HFFc6 (cell line): ENCODE measurements at places on chromosomes 5 and 9. TPM values are rescaled to one million over a fixed set of nuclear protein-coding genes. Genes with fewer than 3 reads are reported as not detected.

Gene KCNMB1
- not detected in 3 replicates for total RNA-seq

- H3K4me1 ChIP-seq = peaks cover 10% of the 10 kb centered on the region
- H3K4me3 ChIP-seq = no peak overlapping the region; the same call in 1 of the 2 replicates
- H3K36me3 ChIP-seq = no peaks in the 10 kb centered on the region
- H3K27me3 ChIP-seq = peaks cover 20% of the 10 kb centered on the region
- DNase-seq = peak; percentile 57
These were observed 22.5 kb upstream of the PTPN3 start for GRCh38 chr9:109520475-109521132.

Gene F12
- 0.60 to 0.94 TPM (median 0.79 TPM) in 3 replicates for total RNA-seq

Gene DELE1
- total RNA-seq = 44.5 to 55.1 TPM (median 47.6 TPM) in 3 replicates

GRCh38 chr5:16520841-16521240 lies 55.2 kb upstream of the ZNF622 start:
- no peak overlapping the region for H3K4me3 ChIP-seq
- H3K27ac ChIP-seq = no peak overlapping the region
- no peak for DNase-seq
- H3K36me3 ChIP-seq = no peaks in the 10 kb centered on the region
- peaks cover 47% of the 10 kb centered on the region for H3K27me3 ChIP-seq
- no peaks in the 10 kb centered on the region for H3K4me1 ChIP-seq

DNA sequence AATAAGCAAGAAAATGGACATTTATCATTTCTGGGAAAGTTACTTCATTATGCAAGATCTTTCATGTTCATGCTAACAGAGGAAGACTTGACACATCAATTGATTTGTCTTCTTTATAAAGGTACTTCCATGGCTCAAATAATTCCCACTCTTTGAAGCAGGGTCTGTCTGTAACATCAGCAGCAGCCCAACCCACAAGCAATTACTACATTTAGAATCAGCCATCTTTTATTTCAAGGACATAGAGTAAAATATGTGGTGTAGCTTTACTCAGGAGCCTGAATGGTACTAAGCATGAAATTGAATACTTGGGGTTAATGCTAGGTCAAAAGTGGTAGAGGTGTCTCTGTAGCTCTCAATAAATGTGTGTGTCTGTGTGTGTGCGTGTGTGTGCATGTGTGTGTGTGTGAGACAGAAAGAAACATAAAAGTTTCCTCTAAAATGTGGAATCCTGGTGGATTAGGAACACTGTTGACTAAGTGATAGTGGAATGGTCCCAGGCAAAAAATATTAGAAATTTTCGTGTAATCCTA lies 581.1 kb downstream of the CAAP1 start:
- no peak for DNase-seq
- 0 out of 2 replicates have a peak, but pooled peaks cover 3% of the 10 kb centered on the region for H3K36me3 ChIP-seq
- no peaks in the 10 kb centered on the region for H3K27me3 ChIP-seq
- H3K27ac ChIP-seq = no peak overlapping the region

Gene COL15A1
- 0.16 to 0.57 TPM (median 0.21 TPM) in 3 replicates for total RNA-seq

Gene C9
- total RNA-seq = not detected in 3 replicates

Gene TCF7
- total RNA-seq = 1.1 to 3.5 TPM (median 1.3 TPM) in 3 replicates

GRCh38 chr5:96280946-96281393 lies 152.1 kb downstream of the PCSK1 start:
- peaks cover 56% of the 10 kb centered on the region for H3K4me1 ChIP-seq
- peak overlapping the region; percentile 25; the same call in 1 of the 2 replicates for H3K4me3 ChIP-seq
- H3K27me3 ChIP-seq = no peaks in the 10 kb centered on the region
- peak; percentile 45 for DNase-seq
- peak overlapping the region; percentile 84 for H3K27ac ChIP-seq

Gene IRX2
- 3.1 to 5.5 TPM (median 5.2 TPM) in 3 replicates for total RNA-seq

- H3K36me3 ChIP-seq = no peaks in the 10 kb centered on the region
- H3K4me1 ChIP-seq = no peaks in the 10 kb centered on the region
- H3K27me3 ChIP-seq = peaks cover 3% of the 10 kb centered on the region; the same call in 1 of the 2 replicates
- no peak overlapping the region for H3K27ac ChIP-seq
- no peak for DNase-seq
- no peak overlapping the region for H3K4me3 ChIP-seq
These were observed 298.5 kb upstream of the MSX2 start for GRCh38 chr5:174425964-174426290.

Gene SLC24A2
- not detected in 3 replicates for total RNA-seq

Gene TSSK1B
- total RNA-seq = not detected in 3 replicates

GRCh38 chr9:81634915-81635516 lies 54.3 kb downstream of the TLE1 start:
- H3K36me3 ChIP-seq = peaks cover 10% of the 10 kb centered on the region; the same call in 1 of the 2 replicates
- H3K27me3 ChIP-seq = no peaks in the 10 kb centered on the region
- peak overlapping the region; percentile 96 for H3K27ac ChIP-seq
- peak overlapping the region; percentile 66; the same call in 1 of the 2 replicates for H3K4me3 ChIP-seq

Gene KCNN2
- total RNA-seq = 12.9 to 51.6 TPM (median 13.9 TPM) in 3 replicates

DNA sequence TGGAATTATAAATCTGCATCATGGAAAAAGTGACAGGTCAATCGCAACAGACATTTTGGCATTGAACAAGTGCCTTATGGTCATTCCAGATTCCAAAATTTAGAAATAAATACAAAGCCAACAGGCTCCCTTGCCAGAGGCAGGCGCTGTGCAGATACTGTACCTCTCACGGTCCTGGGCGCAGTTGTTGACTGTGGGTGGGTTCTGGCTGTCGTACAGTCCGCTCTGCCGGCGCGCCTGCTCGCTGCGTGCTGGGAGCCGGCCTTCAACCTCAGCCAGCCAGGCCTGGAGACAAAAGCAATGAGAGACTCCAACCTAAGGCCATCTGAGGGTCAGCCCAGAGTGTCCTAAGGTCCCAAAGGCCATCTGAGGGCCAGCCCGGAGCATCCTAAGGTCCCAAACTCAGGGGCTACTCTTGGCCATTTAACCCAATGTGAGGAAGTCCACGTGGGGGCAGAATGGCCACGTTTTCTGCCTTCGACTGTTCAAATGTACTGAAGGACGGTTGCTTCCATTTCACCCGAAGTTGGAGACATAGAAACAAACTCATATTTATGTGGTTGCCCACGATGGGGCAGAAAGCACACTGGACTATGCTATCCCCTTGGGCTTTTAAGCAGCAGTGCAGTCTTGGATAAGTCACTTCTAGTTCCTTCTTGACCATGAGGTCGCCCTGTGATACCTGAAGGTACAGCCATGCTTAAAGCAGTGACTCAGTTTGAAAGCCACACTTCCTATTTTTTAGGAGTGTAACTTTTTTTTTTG lies 65.2 kb downstream of the USP20 start:
- DNase-seq = no peak
- H3K27ac ChIP-seq = no peak overlapping the region
- no peak overlapping the region for H3K4me3 ChIP-seq

DNA sequence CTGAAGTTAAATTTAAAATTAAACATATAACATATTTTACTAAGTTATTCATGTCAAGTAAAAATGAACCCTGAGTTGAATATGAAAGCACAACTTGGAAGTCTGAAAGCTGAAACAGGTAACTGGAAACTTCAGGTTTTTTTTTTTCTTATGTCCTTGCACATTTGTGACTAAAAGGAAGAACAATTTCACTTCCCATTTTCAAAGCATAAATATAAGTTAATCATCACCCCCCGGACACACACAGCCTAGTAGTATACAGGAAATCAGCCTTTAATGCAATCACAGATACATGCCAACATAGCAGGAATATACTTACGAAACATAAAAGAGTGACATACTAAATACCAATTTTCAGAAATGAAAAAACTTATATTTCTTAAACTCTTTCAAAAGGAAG lies 225.9 kb downstream of the RFX3 start:
- H3K4me1 ChIP-seq = no peaks in the 10 kb centered on the region
- no peak for DNase-seq
- no peaks in the 10 kb centered on the region for H3K36me3 ChIP-seq
- no peak overlapping the region for H3K27ac ChIP-seq
- H3K4me3 ChIP-seq = no peak overlapping the region

Gene ITGA2
- 47.1 to 69.9 TPM (median 48.8 TPM) in 3 replicates for total RNA-seq

DNA sequence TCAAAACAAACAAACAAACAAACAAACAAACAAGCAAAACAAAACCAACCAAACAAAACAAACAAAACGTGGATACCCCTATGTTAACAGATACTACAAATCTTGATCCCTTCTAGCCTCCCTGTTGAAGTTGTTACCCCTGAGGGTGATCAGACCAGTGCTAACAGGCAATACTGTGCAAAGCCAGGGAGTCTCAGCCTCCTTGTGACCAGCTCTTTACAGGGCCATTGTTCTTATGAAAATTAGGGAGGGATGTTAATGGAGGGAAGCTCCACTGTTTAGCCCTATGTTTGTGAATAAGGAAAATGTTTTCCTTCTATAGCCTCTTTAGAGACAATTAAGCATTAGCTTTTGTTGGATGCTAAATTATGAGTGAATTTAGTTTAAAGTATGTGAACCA lies 1072.1 kb upstream of the WWC1 start:
- no peak overlapping the region for H3K27ac ChIP-seq
- DNase-seq = no peak
- no peak overlapping the region for H3K4me3 ChIP-seq
- H3K27me3 ChIP-seq = no peaks in the 10 kb centered on the region
- H3K4me1 ChIP-seq = no peaks in the 10 kb centered on the region
- H3K36me3 ChIP-seq = no peaks in the 10 kb centered on the region

GRCh38 chr9:87382900-87383299 lies 114.8 kb upstream of the DAPK1 start:
- peaks cover 10% of the 10 kb centered on the region; the same call in 1 of the 2 replicates for H3K4me1 ChIP-seq
- no peak overlapping the region for H3K27ac ChIP-seq
- H3K27me3 ChIP-seq = peaks cover 12% of the 10 kb centered on the region
- DNase-seq = peak; percentile 1
- no peak overlapping the region for H3K4me3 ChIP-seq

Gene C5orf34
- 2.2 to 3.6 TPM (median 3.3 TPM) in 3 replicates for total RNA-seq

DNA sequence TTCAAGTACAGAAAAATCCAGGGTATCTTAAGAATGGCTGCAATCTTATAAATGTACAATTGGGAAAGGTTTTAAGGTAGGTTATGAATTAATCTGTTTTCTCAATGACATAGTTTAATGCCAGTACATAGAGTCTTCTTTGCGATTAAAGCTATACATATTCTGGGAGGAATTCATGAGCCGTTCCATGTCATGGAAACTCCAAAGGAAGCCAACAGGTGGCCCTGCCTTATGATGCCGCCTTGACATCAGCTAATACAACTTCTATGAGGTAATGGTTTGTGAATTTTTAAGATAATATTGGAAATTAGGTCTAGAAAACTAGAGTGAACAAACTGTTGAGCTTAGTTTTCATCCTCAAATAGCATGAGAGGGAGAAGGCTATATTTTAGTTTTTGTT lies 713.4 kb downstream of the EFNA5 start:
- H3K27me3 ChIP-seq = no peaks in the 10 kb centered on the region
- H3K36me3 ChIP-seq = no peaks in the 10 kb centered on the region
- H3K4me3 ChIP-seq = no peak overlapping the region
- no peaks in the 10 kb centered on the region for H3K4me1 ChIP-seq

Gene TAF11L10
- not detected in 3 replicates for total RNA-seq

Gene ADAMTS12
- 46.9 and 50.0 TPM in 2 replicates for total RNA-seq

DNA sequence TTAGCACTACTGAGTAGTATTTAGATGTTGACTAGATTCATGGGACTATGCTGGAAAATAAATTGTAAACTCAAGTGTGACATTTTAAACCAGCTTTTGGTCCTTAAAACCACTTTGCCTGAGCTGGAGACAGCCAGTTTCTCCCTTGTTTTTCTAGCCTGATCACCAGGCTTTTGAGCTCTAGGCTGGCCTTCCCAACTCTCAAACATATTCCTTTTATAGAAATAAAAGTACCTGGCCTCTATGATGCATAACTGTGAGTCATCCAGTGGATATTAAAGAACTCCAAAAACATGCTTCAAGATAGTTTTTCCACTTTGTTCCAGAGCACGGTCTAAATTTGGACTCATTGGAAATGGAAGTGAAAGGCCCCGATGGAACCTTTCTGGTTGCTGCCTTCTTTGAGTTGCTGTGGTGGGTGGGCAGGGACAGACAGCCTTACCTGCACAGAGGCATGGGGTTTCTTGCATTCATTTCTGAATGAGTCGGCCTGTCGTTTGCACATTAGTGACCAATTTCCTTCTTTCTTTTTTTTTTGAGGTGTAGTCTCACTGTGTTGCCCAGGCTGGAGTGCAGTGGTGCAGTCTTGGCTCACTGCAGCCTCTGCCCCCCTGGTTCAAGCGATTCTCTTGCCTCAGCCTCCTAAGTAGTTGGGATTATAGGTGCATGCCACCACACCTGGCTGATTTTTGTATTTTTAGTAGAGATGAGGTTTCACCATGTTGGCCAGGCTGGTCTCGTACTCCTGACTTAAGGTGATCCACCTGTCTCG lies 43.1 kb downstream of the TRIO start:
- peak overlapping the region; percentile 91 for H3K27ac ChIP-seq
- H3K36me3 ChIP-seq = peaks cover 40% of the 10 kb centered on the region
- peaks cover 99% of the 10 kb centered on the region for H3K4me1 ChIP-seq
- H3K27me3 ChIP-seq = peaks cover 4% of the 10 kb centered on the region; the same call in 1 of the 2 replicates
- DNase-seq = peak; percentile 66

Gene CATSPER3
- total RNA-seq = 0.23 to 0.25 TPM in 2 of 3 replicates, not detected in the other

Gene SLC4A9
- total RNA-seq = not detected in 3 replicates

DNA sequence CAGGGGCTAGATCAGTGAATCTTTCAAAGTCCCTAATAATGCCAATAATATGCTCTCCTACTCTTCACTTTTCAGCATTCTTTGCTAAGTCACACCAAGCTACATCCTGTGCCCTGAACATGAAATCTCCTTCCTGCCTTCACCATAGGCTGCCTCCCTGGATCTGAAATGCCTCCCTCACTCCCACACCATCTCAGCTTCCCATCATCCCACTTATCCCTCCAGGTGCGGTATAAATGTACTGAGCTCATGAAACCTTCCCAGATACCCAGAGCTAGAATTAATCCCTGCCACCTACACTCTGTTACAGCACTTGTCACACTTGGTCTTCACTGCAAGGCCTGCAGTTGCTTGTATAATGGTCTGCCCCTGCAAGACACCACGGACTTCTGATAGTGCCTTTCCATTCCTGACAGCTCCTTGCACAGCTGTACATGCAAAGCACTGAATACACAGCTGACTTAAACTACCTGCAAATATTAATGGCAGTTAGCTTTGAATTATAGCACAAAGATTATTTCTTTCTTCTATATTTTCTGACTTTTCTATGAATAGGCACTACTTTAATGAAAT lies 250.4 kb downstream of the EBF1 start:
- H3K4me1 ChIP-seq = no peaks in the 10 kb centered on the region
- H3K36me3 ChIP-seq = no peaks in the 10 kb centered on the region
- no peak overlapping the region for H3K4me3 ChIP-seq
- no peaks in the 10 kb centered on the region for H3K27me3 ChIP-seq
- no peak for DNase-seq
- no peak overlapping the region for H3K27ac ChIP-seq

GRCh38 chr5:108935611-108936010 lies 187.9 kb downstream of the FER start:
- no peaks in the 10 kb centered on the region for H3K27me3 ChIP-seq
- peaks cover 5% of the 10 kb centered on the region; the same call in 1 of the 2 replicates for H3K4me1 ChIP-seq
- H3K27ac ChIP-seq = no peak overlapping the region
- H3K36me3 ChIP-seq = peaks cover 20% of the 10 kb centered on the region

Gene CCL21
- total RNA-seq = not detected in 3 replicates
